ENCODE measurements at places on chromosomes 5 and 9.

DNA sequence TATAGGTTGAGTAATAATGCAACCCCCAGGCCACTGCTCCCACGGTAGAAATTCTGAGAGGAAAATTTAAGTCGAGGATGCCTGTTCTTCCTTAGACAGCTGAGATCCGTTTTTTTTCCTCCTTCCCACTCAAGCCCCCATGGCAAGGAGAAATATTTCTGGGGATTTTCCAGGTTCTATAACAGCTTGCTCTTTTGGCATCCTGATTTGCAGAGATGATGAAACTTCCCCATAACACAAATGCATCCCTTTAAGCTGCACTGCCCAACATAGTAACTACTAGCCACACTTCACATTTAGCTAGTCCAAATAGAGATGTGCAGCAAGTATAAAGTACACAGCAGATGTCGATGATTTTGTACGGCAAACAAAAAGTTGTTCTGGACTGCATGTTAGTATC, 32.5 kb upstream of the GNA14 start:
- no peak for DNase-seq

DNA sequence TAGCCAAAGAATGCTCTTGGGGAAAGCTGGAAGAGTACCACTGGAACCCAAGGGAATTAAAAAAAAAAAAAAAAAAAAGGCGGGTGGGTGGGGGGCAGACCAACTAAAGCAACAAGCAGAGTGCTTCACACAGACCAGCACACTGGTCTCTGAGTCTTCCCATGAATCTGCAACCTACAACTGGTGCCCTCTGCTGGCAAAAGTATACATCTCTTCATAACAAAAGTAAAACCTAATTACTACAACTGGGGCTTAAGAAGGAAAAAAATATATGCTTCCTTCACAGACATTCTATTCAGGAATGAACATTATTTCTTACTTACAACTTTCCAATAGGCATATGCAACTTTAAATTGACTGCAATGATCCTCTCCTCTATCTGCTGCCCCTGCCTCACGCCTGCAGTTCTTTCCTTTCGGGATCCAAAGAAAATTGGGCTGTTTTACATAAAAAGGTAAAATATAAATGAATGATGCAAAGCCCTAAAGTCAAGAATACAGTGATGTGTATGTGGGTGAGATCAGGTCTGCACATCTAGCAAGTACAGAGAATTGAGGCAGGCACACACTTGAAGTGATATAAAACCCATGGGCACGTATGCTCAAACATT, 7.2 kb upstream of the KLHL3 start:
- DNase-seq: no peak

GRCh38 chr5:96093340-96093739, 131.7 kb upstream of the ELL2 start:
- no peak for DNase-seq

GRCh38 chr5:88558366-88558765, 289.7 kb upstream of the TMEM161B start:
- no peak for DNase-seq

All from ovary (tissue), 10 donors.